ENCODE measurements at places on chromosomes 7 and 10. TPM values are rescaled to one million over a fixed set of nuclear protein-coding genes. Genes with fewer than 3 reads are reported as not detected.

- DNase-seq: no peak
Observed at GRCh38 chr7:3995187-3995586, 686.9 kb upstream of the FOXK1 start.

DNA sequence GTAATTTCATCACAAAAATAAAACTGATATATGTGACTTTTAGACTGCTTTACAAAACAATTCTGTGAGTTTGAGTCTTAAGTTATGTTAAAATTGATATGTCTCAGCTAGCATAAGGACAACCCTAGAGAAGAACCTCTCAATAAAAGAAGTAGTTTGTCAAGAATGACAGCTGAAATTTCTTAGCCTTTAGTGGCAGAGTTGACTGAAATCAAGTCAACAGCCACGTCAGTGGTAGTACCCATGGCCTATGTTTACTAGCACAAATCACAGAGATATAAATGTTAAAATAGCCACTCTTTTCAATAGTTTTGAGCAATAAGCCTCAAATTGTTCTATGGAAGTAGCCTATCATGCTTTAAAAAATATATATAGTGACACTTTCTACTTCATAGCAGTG lies 138.9 kb upstream of the FERD3L start:
- DNase-seq: no peak

DNA sequence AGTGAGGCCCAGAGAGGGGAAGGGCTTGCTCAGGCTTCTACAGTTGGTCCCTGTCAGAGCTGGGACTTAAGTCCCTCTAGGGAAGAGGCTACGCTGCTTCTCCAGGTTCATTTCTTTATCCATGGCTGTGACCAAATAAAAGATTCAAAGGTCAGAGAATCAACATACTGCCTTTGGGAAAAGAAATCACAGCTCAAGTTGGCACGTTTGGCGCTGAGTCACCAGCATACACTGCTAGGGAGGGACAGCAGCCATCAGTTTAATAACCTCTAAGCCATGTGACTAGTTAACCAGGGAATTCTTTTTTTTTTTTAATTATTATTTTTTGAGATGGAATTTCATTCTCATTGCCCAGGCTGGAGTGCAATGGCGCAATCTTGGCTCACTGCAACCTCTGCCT lies 28.4 kb upstream of the CRHR2 start:
- no peak for DNase-seq

GRCh38 chr10:100725071-100725471 lies 20.3 kb upstream of the PAX2 start:
- no peak for DNase-seq

Gene ZNF37A
- polyA plus RNA-seq: 20.3 TPM

Gene NEURL1
- polyA plus RNA-seq: 1.9 TPM

Gene H2BK1
- polyA plus RNA-seq: not detected

All from renal pelvis (tissue), 12 donors.